Activated CD4-positive, alpha-beta memory T cell treated with anti-CD3 and anti-CD28 coated beads, Interleukin-2, amount 10 ng/mL, durations not matched to agents 7 days and 5 days (primary cell): ENCODE measurements at places on chromosomes 16 and 17.

DNA sequence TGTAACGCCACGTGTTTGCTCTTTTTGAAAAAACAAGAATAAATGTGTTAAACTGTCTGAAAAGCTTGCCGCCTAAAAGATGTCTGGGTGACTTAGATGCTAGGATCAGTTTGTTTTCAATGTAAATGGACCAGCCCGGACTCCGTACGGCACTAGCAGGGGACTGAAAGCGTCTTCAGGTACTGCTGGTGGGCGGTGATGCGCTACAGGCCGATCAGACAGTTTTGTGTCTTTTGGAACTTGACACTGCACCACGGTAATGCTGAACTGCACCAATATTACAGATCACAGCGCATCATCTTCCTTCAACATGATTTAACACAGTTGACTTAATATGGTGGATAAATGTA, 727 bp upstream of the MBTPS1 start:
- no peak for DNase-seq

DNA sequence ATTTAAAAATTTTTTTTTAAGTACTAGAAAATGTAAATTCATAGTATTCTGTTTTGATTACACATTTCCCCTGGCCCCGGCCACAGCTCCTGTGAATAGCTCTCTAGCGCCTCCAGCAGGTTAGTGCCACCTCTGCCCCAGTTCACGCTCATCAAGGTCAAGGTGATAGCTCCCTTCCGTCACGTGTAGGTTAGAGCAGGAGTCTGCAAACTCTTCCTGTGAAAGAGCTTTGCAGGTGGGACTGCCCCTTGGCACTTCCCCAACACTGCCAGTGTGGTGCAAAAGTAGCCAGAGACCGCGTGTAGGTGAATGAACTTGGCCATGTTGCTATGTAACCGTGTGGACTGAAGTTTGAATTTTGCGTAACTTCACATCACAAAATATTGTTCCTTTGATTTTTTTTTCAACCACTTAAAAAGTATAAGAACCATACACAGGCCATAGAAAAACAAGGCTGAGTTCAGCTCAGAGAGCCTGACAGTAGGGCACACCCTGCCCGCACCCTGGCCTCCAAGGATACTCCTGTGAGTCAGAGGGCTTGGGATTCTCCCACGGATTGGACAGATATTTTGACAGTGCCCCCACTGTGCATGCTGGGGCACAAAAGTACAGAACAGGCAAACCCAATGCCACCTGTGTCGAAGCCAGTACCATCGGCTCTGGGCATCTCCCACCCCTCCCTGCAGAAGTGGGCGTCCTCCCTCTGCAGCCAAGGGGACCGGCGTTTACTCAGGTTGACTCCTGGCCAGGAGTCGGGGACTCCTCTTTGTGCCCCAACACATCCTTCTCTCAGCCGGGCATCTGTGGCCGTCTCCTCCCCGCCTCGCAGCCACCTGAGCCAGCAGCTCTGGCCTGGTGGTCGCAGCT, 92.0 kb upstream of the CHMP6 start:
- DNase-seq: peak; percentile 87

- DNase-seq: no peak
Observed at GRCh38 chr17:17587614-17588337, 3.7 kb downstream of the PEMT start.

DNA sequence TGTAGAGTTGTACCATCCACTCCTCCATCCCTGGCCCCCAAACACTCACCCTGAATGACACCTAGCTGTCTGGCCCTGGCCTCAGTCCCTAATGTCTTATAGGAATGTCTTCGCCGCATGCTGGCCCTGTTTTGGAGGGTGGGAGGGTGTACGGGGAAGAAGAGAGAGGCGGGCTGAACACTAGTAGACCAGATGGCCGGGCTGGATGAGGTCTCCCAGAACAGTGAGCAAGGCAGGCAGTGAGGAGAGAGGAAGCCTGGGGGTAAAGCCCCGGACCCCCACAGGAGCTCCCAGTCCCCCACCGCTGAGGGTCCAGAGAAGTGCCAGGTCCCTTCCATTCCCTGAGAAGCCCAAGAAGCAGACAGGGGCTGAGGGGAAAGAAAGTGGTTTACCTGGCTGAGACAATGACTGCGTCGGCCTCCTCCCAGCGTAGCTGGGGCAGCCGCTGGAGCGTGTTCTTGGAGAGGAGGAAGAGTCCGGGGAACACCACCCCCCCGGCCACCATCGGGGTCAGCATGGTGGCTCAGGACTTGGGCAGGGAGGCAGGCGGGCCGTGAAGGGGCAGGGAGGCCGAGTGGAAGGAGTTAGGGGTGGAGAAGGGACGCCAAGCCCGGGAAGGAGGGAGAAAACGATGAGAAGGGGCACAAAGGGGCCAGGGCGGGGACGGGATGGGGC, 923 bp downstream of the TLCD3B start:
- no peak for DNase-seq

DNA sequence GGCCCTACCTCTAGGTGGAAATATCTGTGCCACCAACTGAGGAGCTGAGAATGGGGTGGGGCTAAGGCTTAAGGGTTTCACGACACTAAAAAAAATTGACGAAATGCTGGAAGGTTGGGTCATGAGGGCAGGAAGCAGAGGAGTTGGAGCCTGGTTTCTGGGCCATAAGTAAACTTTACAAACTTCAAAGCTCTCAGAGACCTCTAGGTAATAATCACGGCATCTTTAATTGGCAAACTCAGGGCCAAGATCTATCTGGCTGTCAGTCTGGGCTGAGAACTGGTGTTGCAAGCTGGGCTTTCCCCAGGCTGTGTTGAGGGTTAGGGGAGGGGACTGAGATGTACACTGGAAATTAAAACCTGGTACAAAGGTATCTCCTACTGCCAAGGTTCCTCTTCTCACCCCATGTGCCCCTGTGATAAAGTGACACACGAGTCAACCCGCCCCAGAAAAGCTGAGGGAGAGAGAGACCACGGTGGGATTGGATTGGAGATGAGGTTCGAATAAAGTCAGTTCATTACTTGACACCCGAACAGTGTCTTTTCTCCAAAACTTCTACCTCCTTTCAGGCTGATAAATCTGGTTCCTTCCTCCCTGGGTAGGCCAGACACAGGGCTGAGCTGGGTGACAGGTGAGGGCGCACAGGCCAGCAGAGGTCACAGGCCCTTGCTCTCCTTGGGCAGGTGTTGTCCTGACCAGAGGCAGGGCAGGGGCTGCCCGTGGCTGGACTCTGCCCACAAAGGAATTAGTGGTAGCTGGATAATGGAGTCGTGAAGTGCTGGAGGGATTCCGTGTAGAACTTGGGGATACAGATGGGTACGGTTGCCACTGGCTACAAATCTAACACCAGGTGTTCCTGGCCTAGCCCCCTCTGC, 4.0 kb upstream of the ZNF768 start:
- no peak for DNase-seq
